ENCODE measurements at places on chromosomes 1 and 21. TPM values are rescaled to one million over a fixed set of nuclear protein-coding genes. Genes with fewer than 3 reads are reported as not detected.

DNA sequence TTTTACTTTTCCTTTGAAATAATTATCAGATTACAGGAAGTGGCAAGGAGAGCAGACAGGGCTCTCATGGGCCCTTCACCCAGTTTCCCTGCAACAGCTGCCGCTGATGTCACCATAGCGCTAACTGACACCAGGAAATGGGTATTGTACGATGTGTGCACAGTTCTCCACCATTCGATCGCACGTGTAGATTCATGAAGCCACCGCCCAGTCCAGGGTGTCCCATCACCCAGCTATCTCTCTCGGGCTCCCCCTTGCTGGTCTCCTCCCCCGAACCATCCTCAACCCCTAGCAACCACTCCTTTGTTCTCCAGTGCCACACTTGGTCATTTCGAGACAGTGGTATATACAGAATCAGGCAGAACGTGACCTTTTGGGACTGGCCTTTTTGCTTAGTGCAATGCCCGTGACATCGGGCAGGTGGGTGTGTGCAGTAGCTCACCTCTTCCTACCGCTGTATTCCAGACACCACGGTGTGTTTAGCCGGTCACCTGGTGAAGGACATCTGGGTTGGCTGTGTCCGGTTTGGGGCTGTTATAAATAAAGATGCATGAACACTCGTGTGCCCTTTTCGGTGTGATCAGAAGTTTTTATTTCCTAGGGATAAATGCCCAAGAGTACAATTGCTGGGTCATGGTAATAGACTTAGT, 118.4 kb downstream of the CRYAA start:
- DNase-seq, result peak; percentile 29

Gene CCDC181
- not detected for total RNA-seq

DNA sequence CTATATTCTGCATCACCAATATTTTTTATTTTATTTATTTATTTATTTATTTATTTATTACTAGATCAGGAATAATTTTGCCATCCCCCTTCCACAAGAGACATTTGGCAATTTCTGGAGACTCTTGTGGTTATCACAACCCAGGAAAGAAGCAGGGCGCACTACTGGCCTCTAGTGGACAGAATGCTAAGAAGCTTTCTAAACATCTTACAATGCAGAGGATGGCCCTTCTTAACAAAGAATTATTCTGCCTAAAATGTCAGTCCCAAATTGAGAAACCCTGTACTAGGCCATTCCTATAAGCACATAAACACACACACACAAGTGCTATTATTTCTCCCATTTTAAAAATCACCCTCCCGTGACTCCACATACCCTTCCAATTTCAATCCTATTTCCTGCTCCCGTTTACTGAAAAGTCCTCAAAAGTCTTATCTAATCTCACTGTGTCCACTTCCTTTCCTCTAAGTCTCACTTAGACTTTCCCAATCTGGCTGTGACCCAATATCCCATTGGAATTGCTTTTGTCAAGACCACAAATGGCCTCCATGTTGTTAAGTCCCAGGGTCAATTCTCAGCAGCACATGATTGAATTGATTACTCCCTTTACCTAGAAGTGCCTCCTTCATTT, 43.7 kb upstream of the RNF11 start:
- peak; percentile 54 for DNase-seq

Gene DISC1
- total RNA-seq, result 1.4 TPM

GRCh38 chr21:36132696-36133095, 2.2 kb upstream of the CBR3 start:
- DNase-seq, result no peak

- no peak for DNase-seq
These were observed 11.4 kb downstream of the SLC45A3 start for GRCh38 chr1:205668951-205669340.

DNA sequence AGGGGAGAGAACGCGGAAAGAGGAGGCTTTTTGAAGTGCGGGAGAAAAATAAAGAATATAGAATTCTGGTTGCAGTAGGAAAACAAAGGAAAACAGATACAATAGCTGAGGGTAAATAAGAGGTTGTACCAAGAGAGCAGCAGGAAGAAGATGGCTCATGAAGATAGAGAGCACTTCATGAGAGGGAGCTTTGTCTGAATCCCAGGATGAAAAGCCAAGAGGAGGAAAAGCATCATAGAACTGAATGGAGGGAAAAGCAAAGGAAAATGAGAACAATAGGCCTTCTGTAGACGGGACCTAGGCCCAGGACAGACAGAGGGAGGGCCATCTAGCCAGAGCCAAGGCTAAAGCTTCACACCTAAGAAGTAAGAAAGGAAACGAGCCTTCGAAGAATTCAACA, 49.5 kb downstream of the ATP6V1G3 start:
- no peak for DNase-seq

Gene KRTAP21-2
- total RNA-seq, result not detected

DNA sequence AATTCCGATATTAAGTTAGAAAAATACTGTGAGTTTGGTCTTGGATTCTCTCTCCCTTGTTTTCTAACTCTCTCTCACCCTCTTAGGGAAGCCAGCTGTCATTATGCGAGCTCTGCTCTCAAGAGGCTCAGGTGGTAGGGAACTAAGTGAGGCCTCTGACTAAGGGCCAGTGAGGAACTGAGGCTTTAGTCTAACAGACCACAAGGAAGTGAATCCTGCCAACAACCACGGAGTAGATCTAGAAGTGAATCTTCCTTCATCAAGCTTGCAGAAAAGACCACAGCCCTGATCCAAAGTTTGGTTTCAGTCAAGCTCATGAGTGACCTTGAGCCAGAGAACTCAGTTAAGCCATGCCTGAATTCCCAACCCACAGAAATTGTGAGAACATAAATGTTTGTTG, 180.1 kb upstream of the PRMT6 start:
- no peak for DNase-seq

GRCh38 chr1:235736263-235736662, 86.7 kb upstream of the GNG4 start:
- DNase-seq, result no peak

Gene SPATA46
- not detected for total RNA-seq

- no peak for DNase-seq
These were observed 81.5 kb downstream of the SYT2 start for GRCh38 chr1:202628646-202629215.

GRCh38 chr1:200628223-200628881, 7.8 kb upstream of the KIF14 start:
- no peak for DNase-seq

- no peak for DNase-seq
These were observed 1.6 kb downstream of the TNNI1 start for GRCh38 chr1:201419746-201420607.

DNA sequence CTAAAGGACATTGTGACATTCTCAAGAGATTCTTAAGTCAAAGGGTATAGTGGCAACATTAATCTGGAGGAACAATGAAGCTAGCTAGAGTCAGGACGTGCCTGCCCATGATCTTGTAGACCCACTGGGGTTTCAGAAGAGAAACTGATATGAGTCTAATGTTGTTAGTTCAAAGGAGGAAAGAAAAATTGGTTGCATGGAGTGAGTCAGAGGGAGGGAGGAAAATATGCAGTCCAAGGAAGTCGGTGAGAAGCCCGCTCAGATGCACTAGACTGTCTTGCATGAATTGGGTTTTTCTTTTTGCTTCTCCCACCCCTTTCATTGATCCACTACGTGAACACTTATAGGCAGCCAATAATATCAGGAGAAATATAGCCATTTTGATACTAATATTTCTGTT, 53.8 kb upstream of the SYT14 start:
- no peak for DNase-seq

DNA sequence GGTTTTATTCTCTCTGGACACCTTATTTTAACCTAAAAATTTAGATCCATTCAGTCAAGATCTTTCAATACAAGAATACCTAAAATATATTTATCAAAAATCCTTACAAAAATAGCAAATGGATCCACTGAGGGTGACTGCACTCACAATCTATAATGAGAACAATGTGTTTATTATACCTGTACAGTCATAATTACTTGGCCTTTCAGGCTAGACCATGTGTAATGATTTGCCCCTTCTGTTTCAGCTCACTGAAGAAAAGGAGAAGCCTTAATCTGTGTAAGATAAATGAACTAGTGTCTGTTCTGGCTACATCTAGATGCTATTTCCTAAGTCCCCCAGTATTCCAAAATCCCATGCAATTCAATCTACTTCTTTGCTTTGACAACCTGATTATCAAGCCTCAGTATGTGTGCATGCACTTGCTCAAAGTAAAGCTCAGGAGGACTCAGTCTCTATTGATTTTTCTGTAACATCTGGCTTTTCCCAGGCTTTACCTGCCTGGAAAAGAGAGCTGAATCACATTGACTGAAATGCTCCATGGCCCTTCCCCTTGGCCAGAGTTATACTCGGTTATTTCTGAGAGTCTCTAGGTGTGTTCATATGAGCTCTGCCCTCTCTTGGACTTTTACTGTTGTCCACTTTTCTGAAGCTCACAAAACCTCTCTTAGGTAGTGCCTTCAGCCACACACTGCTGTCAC, 27.6 kb downstream of the CRP start:
- DNase-seq, result no peak

DNA sequence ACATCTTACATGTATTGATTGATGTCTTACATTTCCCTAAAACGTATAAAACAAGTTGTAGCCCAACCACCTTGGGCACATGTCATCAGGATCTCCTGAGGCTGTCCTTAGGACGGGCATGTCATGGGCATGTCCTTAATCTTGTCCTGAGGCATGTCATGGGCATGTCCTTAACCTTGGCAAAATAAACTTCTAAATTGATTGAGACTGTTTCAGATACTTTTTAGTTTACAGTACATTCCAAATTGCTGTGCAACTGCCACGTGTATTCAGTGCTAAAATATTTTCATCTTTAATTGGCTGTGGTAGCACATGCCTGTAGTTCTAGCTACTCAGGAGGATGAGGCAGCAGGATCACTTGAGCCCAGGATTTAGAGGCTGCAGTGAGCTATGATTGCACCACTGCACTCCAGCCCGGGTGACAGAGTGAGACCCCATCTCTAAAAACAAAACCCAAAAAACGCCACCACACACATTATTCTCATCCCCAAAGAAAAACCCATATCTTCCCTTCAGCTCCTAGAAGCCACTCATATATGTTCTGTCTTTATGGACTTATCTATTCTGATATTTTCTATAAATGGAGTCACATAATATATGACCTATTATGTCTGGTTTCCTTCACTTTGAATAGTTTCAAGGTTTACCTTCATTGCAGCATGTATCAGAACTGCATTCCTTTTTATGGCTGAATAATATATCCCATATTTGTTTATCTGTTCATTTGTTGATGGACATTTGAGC, 96.0 kb upstream of the BTG3 start:
- no peak for DNase-seq

DNA sequence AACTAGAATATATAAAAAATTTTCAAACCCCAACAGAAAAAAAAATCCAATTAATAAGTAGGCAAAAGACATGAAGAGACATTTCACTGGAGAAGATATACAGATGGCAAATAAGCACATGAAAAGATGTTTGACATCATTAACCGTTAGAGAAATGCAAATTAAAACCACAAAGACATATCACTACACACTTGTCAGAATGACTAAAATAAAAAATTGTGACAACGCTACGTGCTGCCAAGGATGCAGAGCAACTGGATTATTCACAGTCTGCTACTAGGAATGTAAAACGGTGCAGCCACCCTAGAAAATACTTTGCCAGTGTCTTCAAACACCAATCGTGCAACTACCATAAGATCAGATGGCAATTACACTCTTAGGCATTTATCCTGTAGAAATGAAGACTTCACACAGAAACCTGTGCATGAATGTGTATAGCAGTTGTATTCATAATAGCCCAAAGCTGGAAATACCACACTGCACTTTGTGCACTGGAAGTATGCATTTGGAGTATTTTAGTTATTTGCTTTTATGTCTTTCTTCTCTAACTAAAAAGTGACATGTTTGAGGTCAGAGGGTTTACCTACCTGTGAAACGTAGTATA, 75.3 kb upstream of the PALMD start:
- no peak for DNase-seq

DNA sequence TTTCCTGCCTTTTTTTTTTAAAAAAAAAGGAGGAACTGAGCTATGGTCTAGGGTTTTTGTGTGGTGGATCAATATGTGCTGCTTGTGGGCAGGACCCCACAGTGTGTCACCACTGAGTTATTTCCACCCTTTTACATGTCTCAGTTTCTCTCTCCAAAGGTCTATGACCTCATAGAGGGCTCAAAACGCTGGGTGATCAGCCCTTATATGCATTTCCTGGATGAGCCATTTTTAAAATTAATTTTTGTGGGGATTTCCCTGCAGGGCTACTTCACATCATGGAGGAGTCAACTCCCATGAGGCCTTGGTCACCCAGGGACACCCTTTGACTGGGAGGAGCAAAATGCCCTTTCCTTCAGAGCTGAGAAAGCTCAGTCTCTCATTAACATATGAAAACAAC, 20.7 kb upstream of the HAO2 start:
- no peak for DNase-seq

Gene ZC3H11A
- 162 TPM for total RNA-seq

Gene SLC35F3
- 2.5 TPM for total RNA-seq

GRCh38 chr21:46314441-46315020, 9.1 kb downstream of the C21orf58 start:
- DNase-seq, result no peak

- DNase-seq, result no peak
These were observed 26.5 kb downstream of the CDCP2 start for GRCh38 chr1:54126271-54126815.

Gene PAPPA2
- 28.5 TPM for total RNA-seq

Gene PCBP3
- total RNA-seq, result 24.2 TPM

Gene ASAP3
- 6.8 TPM for total RNA-seq

Gene PYHIN1
- not detected for total RNA-seq

DNA sequence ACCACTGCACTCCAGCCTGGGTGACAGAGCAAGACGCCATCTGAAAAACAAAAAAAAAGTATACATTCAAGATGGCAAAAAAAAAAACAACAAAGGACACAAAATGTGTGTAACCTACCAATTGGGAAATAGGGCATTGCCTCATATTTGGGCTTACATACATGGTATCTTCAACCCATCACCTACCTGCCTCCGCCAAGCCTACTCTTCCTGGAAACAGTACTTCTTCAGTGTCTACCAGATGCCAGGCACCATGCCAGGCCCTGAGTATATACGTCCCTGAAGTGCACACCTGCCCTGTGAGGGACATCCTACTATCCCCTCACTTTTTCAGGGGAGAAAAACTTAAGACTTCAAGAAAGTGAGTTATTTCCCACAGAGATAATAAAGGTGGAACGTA, 160.2 kb downstream of the TOMM20 start:
- no peak for DNase-seq
